Glutamatergic neuron (in vitro differentiated cells): ENCODE measurements at places on chromosomes 5 and 9.

DNA sequence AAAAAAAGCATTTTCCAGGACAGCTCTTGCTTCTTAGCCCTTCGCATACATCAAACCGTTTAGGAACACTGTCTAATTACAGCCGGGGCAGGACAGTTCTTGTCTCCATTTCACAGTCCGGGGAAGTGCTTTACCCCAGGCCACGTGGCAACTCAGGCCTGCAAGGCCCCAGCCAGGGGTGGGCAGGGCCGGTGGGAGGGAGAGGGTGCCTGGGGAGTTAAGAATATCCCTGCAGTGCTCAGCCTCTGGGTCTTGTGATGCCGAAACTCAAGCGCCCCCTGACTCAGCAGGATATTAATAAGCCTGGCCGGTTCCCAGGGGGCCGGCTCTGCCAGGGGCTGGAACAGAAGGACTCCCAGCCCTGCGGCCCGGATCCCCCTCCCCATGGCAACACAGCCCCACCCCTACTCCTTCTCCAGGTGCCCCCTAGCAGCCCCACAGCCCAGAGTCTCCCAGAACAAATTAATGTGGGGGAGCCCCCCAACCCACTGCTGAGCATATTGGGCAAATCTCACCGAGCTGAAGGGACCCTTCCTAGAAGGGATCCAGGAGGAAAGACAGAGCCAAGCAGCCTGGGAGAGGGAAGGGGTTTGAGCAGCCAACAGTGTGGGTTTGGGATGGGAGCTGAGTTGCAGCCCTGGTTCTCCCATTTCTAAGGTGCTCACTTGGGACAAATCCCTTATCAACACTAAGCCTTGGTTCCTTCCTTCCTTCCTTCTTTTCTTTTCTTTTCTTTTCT lies 45.3 kb downstream of the PLPP7 start:
- DNase-seq: peak; percentile 69
- no peaks in the 10 kb centered on the region for H3K36me3 ChIP-seq
- peak overlapping the region; percentile 69 for H3K27ac ChIP-seq
- H3K27me3 ChIP-seq: peaks cover 4% of the 10 kb centered on the region
- no peak overlapping the region for H3K4me3 ChIP-seq

- no peak overlapping the region for H3K4me3 ChIP-seq
- no peak overlapping the region for H3K27ac ChIP-seq
- H3K27me3 ChIP-seq: no peaks in the 10 kb centered on the region
- H3K4me1 ChIP-seq: no peaks in the 10 kb centered on the region
These were observed 21.9 kb upstream of the SPINK14 start for GRCh38 chr5:148146487-148146886.

GRCh38 chr5:111762895-111763294 lies 5.9 kb upstream of the NREP start:
- DNase-seq: no peak
- H3K36me3 ChIP-seq: peaks cover 8% of the 10 kb centered on the region
- H3K27ac ChIP-seq: no peak overlapping the region

DNA sequence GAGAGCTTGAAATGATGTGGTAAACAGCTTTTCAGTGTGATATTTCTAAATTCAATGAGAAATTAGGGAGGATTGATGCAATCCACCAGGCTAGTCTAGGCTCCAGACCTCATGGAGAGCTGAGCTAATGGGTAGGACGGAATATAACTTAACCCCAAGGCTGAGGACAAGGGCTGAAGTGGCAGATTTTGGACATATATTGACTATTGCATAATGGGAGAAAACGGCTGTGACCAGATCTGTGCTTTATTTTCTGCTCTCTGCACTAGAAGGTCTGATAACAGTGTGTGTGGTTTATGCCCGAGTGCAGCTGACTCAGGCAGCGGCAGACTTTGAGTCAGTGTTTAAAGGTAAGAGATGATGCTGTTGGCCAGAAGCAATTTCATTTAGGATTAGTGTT lies 70.6 kb downstream of the ACTBL2 start:
- H3K36me3 ChIP-seq: no peaks in the 10 kb centered on the region
- no peak overlapping the region for H3K4me3 ChIP-seq
- H3K27ac ChIP-seq: no peak overlapping the region
- peaks cover 2% of the 10 kb centered on the region for H3K27me3 ChIP-seq

DNA sequence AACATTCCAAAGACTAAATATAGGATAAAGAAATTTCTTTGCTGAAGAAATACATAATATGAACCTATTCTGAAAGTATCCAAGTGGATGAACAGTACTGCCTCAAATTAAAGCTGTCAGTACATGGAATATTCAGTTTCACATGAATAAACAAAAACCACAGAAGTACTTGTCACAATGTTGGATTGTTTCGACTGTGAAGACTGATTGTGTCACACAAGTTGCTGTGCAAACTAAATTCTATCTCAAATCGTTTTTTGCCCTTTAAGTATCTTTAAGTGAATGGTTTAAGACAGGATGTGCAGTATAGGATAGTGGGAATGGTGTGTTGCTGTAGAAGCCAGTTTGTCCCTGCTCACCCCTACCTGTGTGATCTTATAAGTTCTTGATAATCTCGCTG lies 137.4 kb upstream of the OTULINL start:
- no peak for DNase-seq
- no peak overlapping the region for H3K4me3 ChIP-seq
- H3K4me1 ChIP-seq: peaks cover 62% of the 10 kb centered on the region
- H3K27ac ChIP-seq: no peak overlapping the region
- H3K36me3 ChIP-seq: no peaks in the 10 kb centered on the region

- no peaks in the 10 kb centered on the region for H3K4me1 ChIP-seq
- no peak overlapping the region for H3K27ac ChIP-seq
- H3K27me3 ChIP-seq: no peaks in the 10 kb centered on the region
These were observed 119.0 kb downstream of the NR3C1 start for GRCh38 chr5:143284521-143284920.
